NCI-H1930 (cell line): ENCODE measurements at places on chromosomes 13 and 19.

- DNase-seq: no peak
Observed at GRCh38 chr13:110759710-110760109, 46.2 kb downstream of the ING1 start.

DNA sequence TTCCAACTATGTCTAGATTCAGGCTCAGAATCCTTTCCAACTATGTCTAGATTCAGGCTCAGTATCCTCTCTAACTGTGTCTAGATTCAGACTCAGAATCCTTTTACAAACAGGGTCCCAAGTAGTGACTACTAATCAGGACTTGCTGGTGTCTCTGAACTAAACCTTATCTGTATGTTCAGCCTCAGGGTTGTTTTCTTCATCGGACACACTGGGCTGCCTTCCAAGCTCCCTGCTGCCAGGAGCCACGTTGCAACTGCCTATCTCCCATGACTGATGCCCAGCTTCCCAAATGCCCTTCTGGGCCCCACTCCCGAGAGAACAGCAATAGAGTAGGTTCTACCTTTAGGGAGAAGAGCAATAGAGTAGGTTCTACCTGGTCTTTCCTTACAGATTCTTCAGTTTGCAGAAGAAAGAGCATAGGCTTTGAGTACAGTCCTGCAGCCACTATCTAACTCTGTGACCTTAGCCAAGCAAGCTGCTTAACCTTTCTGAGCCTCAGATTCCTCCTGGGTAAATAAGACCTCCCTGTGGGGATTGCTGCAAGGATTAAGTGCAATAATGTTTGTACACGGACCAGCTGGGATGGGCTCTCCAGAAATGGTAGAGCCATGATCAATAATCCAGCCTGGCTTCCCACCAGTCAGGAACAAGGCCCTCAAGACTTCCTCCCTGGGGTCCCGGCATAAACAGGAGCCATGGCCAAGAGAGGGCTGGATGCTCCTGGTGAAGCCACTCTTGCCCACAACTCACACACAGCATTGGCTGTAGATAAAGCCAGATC is 61.5 kb downstream of the ZIC5 start:
- no peak for DNase-seq

DNA sequence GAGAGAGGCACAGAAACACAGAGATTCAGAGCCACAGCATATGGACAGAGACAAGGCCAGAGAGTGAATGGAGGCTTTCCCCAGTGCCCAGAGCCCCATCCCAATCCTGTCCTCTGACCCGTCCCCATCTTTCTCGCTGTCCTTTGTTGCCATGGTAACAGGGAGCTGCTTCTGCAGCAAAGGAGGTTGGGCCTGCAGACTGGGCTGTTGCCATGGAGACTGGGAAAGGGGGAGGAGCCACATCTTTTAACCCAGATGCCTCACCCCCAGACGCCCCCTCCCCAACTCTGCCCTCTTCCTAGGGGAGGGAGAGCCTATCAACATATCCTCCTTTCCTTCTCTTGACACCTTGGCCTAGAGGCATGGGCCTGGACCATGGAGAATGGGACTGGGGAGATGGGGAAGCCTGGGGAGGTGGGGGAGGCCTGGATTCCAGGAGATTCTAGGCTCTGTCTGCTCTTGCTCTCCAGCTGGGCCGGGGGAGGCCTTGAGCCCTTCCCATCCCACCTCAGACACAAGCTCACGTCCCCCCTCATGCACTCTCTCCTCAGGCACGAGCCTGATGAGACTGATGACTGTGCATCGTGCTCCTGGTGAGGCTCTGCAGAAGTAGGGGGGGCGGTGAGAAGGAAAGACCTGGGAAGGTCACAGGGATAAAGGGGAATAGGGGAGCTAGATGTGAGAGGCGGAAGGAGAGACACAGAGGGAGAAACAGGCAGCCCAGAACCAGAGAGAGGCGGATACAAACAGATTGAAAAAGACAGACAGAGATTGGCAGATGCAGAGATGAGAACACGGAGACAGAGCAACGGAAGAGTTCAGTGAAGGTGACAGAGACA is 2.1 kb upstream of the ATP1A3 start:
- DNase-seq: peak; percentile 36

DNA sequence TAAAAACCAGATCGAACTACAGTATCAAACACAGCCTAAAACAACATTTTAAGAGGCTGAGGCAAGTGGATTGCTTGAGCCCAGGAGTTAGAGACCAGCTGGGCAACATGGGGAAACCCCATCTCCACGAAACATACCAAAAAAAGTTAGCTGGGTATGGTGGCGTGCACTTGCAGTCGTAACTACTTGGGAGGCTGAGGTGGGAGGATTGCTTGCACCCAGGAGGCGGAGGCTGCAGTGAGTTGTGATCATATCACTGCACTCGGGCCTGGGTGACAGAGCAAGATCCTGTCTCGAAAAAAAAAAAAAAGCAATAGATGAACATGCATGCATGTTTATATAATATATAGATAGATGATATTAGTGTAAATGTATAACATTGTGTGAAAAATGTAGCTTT is 5.2 kb upstream of the MRPS31 start:
- DNase-seq: no peak

DNA sequence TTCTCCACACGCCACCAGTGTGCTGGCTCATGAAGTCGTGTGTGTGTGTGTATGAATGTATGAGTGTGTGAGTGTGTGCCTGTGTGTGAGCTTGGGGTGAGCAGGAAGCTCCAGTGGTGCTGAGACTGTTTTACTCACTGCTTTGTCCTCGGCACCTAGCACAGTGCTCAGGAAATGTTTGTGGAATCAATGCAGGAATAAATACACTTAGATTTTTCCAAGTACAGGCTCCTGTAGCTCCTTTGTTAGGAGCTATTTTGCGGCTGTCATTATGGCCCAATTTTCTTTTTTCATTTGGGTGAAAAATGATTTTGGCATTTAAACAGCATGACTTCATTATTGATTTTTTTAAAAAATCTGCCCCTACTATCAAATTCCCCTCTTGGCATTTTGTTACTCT is 193.5 kb upstream of the KL start:
- no peak for DNase-seq

DNA sequence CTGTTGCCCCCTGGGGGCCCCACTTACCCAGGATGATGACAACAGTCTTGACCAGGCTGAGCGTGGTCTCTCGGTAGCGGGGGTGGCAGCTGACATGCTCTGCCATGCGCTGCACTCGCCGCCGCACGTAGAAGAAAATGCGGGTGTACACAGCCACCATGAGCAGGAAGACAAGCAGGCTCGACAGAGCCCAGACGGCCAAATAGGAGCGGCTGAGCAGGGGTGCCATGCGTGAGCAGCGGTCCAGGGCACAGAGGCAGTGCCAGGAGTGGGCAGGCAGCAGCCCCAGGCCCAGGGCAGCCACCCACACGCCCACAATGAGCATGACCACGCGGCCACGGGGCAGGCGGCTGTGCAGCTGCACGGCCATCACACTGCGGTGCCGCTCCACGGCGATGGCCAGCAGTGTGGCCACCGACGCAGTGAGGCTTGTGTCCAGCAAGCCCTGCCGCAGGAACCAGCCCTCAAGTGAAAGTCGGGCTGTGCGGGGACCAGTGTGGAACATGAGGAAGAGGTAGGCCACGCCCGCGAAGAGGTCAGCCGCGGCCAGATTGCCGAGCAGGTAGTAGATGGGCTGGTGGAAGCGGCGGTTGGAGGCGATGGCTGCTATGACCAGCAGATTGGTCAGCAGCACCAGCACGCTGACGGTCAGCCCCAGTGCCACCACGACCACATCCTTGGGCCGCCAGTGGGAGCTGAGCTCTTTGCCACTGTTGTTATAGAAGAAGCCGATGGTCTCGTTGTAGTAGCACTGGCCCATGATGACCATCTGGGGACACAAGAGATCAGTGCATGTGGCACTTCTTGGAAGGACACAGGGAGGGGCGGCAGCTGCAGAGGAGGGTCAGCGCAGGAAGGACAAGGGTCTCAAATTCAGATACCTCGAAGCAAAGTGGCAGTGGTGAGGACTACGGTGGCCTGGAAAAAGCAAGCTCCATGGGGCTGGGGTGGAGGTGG is 1.2 kb downstream of the LPAR2 start:
- DNase-seq: no peak

GRCh38 chr13:61192826-61193225 is 222.8 kb downstream of the PCDH20 start:
- DNase-seq: no peak

DNA sequence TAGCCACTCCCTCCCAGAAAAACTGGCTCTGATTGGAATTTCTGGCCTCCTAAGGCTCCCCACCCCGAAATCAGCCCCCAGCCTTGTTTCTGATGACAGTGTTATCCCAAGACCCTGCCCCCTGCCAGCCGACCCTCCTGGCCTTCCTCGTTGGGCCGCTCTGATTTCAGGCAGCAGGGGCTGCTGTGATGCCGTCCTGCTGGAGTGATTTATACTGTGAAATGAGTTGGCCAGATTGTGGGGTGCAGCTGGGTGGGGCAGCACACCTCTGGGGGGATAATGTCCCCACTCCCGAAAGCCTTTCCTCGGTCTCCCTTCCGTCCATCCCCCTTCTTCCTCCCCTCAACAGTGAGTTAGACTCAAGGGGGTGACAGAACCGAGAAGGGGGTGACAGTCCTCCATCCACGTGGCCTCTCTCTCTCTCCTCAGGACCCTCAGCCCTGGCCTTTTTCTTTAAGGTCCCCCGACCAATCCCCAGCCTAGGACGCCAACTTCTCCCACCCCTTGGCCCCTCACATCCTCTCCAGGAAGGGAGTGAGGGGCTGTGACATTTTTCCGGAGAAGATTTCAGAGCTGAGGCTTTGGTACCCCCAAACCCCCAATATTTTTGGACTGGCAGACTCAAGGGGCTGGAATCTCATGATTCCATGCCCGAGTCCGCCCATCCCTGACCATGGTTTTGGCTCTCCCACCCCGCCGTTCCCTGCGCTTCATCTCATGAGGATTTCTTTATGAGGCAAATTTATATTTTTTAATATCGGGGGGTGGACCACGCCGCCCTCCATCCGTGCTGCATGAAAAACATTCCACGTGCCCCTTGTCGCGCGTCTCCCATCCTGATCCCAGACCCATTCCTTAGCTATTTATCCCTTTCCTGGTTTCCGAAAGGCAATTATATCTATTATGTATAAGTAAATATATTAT is 6.1 kb downstream of the FOSB start:
- no peak for DNase-seq

DNA sequence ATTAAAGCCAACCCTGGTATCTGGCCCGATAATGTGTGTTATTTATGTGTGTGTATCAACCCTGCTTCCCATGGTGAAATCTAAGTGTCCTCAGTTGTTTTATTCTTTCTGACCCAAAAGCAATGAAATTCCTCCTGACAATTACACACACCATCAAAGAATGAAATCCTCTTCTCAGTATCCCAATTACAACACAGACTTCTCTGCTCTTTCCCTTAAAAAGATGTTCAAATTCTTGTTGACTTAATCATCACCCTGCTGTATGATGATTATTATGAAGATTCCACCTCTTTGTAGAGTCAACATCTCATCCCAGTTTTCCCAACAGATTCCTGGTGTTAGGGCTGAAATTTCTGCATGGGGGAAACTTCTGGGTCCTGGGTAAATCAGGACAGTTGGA is 8.9 kb upstream of the TRPC4 start:
- DNase-seq: no peak

DNA sequence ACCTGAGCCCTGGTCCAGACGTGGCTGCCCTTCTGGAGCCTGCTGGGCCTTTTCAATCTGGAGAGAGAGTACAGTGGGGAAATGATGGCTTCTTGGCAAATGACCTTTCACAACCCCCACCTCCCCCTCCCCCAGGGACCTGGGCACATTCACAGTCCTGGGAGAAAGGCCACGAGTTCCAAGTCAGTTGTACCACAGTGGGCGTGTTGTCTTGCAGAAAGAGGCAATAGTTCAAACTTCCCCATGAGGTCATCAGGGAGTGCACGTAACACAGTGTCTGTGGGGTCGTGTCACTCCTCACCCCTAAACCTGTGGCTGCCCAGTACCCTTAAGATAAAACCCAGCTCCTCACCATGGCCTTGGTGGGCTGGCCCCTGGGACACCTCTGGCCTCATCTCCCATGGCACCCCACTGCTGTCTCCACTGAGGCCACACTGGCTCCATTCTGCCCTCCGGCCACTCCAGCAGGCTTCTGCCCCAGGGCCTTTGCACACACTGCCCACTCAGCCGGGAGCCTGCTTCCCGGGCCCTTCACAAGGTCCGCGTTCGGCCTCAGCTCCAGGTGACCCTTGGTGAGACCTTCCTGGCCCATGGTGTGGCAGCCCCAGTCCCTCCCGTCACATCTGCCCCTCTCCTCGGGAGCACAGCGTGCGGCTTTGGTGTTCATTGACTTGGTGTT is 13.3 kb downstream of the PLIN4 start:
- no peak for DNase-seq

GRCh38 chr13:29859971-29860370 is 9.6 kb upstream of the UBL3 start:
- no peak for DNase-seq

DNA sequence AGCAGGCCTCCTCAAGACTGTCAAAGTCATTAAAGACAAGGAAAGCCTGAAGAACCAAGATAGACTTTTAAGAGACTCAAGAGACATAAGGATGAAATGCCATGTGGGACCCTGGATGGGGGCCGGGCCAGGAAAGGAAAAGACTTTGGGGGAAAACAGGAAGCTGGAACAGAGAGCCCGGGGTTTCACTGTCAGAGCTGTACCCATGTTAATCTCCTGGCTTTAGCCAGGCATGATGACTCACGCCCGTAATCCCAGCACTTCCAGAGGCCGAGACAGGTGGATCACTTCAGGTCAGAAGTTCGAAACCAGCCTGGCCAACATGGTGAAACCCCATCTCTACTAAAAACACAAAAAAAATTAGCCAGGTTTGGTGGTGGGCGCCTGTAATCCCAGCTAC is 5.6 kb upstream of the KLF16 start:
- no peak for DNase-seq

GRCh38 chr13:43546816-43547215 is 240.0 kb downstream of the ENOX1 start:
- no peak for DNase-seq

- peak; percentile 80 for DNase-seq
Observed at GRCh38 chr19:29873024-29873800, 61.4 kb downstream of the CCNE1 start.

DNA sequence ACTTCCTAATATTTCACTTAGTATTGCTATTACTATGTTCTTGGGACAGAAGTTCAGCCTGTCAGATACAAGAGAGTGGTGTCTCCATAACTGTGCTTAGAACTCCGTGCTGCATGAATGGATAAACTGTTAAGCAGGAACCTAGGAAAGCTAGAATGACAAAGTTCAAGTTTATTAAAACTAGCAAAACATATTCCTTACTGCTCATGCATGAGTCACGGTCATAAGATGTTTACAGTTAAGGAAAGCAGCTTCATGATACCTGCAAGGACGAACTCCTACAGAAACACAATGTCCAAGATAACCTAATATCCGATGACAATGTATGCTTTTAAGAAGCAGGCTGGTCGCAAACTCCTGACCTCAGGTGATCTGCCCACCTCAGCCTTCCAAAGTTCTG is 6.0 kb upstream of the ZNF765 start:
- DNase-seq: no peak

GRCh38 chr13:113785051-113786010 is 26.3 kb downstream of the TMEM255B start:
- DNase-seq: no peak
